ENCODE measurements at places on chromosomes 16 and 17.
A peak's percentile ranks its signal among the peaks of the same experiment; 100 is the strongest.

- DNase-seq, result peak; percentile 85
Observed at GRCh38 chr16:23847948-23848347, 12.2 kb downstream of the PRKCB start.

- no peak for DNase-seq
Observed at GRCh38 chr17:8447799-8448198, 12.1 kb downstream of the NDEL1 start.

DNA sequence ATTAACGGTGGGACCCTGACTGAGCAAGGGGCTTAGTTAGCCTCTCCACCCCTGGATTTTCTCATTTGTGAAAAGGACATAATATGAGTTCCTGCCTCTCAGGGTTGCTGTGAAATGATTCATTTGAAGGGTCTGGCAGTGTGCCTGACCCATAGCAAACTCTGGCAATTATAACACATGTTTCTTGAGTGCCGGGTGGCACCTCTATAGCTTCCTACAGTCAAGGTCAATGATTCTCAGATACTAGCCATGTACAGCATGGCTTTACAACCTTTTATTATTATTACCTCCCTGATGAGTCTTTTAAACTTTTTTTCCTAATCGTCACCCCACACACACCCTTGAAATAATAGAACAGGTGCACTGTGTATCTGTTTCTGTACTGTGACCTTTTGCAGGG, 42.1 kb downstream of the TMEM114 start:
- DNase-seq, result no peak

- no peak for DNase-seq
Observed at GRCh38 chr16:50856991-50857390, 115.1 kb downstream of the CYLD start.

Measured in inflammatory macrophage (primary cell).